ENCODE measurements at places on chromosomes 5 and 9.

- no peak for DNase-seq
These were observed 112.4 kb upstream of the APC start for GRCh38 chr5:112625246-112625645.

DNA sequence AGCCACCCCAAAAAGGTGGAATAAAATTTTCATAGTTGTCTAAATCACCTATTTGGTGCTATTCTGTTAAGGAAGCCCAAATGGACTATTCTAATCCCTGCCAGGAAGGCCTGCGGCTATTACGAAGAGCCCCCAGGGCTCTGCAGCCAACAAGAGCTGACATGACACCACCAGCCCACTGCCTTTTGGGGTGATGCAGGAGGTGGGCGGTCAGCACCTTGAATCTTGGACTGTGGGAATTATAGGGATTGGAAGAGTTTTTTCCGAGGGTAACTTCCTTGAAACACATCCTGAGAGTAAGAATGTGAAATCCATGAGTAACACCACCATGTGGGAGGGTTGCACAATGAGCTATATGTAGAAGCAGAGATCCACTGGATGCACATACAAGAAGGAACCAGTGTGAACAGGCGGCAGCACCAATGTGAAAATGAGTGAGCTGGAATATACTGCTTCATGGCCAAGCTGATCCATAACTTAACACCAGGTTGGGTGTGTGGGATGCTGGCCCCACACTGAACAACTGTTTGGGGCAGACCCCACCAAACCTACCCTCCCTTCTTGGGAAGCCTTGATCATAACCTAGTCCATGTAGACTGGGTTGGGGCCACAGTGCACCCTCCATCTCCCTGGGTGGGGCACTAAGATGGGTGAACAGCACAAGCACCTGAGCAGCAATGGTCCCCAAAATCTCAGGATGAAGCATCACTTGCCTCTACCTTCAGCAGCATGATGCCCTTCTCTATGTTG, 239.0 kb downstream of the FSTL4 start:
- no peak for DNase-seq

DNA sequence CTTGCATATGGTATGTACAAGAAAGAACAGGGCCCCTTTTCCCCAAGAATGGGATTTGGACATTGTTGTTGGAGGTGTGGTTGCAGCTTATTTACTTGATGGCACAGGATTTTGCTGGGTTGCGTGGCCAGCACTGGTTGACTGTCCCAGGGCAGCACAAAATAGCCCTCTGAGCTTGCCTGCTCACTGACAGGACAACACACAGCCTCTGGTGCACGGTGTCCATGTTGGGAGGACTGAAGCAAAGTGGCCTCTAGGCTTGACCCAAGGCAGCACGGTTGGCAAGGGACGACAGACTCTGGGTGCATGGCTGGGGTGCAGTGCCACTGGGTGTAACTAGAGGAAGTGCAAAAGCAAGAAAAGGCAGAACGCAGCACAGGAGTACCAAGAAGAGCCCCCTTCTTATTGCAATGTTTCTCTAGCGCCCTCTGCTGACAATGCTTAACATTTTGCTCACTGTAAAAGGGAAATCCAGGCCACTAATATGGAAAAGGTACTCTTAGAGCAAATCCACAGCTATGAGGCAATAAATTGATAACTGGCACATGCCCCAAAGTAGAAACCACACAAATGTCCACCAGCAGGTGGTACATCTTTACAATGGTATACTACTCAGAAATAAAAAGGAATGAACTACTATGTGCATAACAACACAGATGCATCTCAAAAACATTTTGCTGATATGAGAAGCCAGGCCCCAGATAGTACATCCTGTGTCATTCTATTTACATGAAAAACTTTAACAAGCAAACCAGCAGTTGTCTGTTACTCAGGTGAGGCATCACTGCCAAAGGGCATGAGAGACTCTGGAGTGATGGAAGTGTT, 47.4 kb upstream of the BARX1 start:
- DNase-seq: no peak

DNA sequence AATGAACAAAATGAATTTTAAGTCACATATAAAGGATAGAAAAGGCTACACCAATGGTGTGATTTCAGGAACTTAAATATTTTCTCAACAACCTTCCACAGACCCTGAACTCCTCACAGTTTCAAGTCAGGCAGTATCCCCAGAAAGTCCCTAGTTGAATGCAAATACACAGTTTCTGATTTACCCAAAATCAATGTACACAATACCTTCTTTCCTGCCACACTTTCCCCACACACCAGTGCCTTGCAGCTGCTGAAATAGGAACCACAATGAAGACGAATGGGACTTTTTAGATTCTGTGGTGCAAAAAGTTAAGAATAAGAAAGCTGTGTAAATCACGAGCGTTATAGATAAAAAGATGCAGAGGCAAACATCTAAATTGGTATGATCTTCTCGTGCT, 552.4 kb upstream of the MEF2C start:
- DNase-seq: no peak

DNA sequence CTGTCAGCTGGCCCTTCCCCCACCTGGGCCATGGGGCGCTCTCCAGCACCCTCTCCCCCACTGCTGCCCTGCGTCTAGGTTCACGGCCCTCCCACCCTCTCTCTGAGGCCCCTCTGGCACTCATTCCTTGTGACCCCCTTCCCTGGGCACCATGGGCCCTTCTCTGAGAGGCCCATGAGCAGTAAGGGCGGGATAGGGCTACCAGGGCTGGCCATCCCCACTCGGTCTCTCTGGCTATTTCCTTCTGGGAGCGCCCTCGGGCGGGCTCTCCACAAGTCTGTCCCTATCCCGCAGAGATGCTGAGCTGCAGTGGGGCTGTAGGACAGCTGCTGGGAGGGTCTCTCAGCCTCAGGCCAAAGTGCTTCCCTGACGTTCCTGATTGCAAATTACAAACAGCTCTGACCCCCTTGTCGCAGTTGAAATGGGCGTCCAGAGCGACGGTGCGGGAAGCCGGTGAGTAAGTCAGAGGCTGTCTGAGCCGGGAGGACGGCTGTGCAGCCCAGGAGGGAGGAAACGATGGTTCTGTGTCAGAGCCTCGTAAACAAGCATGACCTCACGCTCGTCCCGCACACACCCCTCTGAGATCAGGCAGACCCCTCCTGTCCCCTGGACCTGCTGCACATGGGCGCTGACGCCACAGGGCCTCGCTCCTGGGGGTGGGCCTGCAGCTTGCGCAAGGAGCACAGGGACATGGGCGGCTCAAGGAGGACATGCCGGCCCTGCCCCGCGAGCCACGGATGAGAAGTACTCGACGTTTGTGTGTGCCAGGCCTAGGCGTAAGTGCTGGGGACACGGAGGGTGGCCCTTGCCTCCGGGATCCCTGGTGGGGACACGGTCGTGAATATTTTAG, 36.3 kb upstream of the GFPT2 start:
- DNase-seq: no peak

GRCh38 chr5:5326115-5326758, 96.2 kb upstream of the ICE1 start:
- DNase-seq: no peak

- DNase-seq: no peak
These were observed 68.3 kb downstream of the LPAR1 start for GRCh38 chr9:110969971-110970386.

DNA sequence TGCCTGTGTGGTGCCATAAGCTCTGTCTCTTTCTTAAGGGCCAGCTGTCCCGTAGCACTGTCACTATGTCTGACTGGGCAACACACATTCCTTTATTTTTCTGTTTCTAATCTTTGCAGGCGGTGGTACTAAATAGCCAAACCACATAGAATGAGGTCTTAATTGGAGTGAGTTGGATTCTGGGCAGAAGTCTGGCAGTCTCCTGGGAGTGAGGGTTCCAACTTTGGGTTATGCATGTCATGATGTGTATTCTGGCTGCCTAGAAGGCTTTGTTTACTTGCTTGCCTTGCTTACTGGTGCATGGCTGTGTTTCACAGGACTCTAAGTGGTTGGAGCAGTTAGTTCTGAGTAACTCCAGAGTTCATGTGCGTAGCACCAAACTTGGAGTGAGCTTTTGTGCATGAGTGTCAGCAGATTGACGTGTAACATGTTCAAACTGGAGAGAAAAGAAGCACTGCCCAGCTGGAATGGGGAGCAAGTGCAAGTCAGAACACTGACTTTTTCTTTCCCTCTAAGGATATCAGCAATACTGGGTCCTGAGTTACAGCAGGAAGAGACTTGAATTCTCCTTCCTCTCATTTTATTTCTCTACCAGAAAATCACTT, 185.8 kb downstream of the PCSK1 start:
- DNase-seq: no peak

GRCh38 chr5:24141046-24141445, 503.7 kb downstream of the CDH10 start:
- no peak for DNase-seq
